NCI-H1105 (cell line): ENCODE measurements at places on chromosomes 1 and 21.

DNA sequence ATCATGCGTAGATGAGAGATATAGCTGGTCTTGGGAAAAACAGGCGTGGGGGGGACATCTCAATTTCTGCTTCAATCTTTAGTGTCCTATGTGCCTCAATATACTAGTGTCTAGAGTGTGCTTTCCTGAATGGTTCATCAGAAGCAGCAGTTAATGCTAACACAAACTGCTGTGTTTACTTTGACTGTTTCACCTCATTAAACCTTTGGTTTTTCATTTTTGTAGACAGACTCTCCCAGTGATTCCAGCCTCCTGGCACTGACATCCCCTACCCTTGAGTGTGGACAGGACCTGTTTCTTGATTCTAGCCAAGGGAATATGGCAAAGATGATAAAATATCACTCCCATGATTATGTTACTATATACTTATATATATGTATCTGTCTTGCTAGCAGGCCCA lies 37.6 kb downstream of the ZYG11A start:
- no peak for DNase-seq

DNA sequence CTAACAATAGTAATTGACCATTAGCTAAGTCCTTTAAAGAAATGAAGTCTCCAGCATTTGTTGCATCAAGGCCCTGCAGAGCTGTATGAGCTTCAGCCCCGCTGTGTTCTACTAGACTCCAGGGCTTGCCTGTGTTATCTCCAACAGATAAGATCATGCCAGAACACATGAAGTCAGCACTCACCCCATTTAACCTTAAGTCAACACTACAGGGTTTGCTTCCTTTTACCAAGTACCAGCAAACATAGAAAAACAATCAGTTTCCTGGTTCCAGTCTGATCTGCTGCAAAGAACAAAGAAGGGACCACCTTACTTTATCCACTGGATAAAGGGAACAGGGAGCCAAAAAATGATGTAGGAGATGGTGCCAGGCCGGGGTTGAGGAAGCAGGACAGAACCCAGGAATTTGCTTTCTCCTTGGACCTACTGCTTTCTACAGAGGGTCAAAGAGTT lies 41.3 kb upstream of the ENAH start:
- no peak for DNase-seq

DNA sequence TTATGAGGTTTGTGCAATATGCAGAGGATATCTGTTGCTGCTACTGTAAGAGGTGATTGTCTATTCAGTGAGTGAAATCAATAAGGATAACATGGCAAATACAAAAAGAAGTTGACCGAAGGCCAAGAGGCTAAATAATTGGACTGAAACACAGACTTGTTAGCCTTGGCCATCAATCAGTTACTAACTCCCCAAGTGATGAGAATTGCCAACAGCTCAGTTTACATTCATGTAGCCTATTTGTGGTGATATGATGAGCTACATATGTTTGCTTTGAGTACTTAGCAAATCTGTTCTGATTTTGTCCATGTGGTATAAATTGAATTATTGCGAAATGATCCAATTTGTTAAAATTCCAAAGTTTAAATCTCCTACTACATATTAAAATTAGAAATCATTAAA lies 68.6 kb upstream of the VAV3 start:
- DNase-seq = no peak

- peak; percentile 81 for DNase-seq
These were observed 12.3 kb upstream of the ADAM30 start for GRCh38 chr1:119908661-119909060.

DNA sequence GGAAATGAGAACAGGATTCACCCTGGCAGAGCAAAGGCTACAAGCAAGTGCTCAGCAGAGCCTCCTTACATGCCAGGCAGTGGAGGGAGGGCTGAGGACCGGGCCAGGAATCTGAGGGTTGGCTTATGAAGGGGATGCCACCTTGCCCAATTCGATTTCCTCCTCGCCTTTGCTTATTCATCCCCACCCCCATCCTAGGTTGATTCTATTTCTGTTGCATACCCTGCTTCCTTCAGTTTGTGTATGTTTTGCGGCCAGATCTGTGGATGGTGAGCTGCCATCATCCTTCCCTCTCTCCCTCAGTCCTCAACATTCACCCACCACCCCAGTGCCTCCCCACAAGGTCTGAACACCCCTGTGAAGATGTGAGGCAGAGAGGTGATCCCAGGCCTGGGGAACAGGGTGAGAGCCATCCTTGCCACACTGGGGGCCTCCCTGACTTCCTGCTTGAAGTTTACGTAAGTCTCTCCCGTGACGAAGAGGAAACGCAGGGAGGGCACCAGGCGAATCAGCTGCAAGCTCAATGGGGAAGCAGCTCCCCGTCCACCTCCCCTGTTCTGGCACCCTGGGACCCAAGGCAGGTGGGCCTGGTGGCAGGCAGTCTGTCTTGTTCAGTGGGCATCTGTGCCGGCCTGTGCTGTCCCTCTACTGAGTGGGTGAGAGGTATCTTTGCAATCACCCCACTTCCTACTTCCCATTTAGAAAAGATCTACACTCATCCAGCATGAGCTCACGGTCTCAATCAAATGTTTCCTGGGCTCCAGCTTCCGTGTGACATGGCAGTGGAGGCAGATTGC lies 50.6 kb upstream of the CNTN2 start:
- no peak for DNase-seq

DNA sequence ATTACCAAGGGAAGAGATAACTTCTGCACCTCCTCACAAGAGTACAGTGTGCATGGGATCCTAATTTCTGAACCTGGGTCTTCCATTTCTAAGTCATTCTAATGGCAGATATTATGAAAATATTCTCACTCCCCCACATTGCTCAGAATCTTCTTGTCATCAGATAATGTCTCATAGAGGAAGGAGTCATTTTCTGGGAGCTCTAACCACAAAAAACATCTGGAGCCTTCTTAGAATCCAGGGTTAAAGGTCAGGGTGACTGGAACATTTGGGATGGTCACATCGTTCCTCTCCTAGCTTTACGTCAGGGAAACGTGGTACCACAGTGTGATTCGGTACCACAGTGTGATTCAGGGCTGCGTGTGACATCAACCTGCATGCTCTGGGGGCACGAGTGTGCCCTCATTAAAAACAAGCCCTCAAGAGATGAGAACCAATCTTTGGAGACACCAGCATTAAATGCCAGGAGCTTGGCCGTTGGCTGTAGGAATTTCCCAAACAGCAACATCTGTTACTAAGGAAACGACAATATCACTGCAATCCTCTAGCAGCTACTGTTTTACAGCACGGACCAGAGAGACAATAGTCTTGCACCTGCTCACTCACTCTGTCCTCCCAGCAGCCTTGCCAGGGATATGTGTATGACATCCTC lies 179.1 kb downstream of the PSMG1 start:
- no peak for DNase-seq

GRCh38 chr1:59879574-59879973 lies 47.0 kb downstream of the CYP2J2 start:
- DNase-seq = no peak

DNA sequence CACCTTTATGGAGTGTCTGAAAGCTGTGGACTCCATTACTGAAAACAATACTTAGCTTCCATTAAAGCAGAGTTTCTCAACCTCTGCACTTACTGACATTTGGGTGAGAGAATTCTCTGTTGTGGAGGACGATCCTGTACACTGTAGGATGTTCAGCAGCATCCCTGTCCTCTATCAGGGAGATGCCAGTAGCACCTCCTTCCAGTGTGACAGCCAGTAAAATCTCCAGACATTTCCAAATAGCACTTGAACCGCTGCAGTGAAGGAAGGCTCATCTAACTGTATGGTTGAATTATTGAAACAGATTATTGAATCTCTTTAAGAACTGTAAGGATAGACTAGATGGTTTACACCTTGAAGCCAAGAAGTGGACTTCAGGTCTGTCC lies 3.1 kb downstream of the PRDM2 start:
- no peak for DNase-seq

- no peak for DNase-seq
These were observed 653 bp downstream of the FNDC10 start for GRCh38 chr1:1599030-1599934.

- no peak for DNase-seq
These were observed 14.9 kb downstream of the SELL start for GRCh38 chr1:169696273-169697100.

GRCh38 chr21:17343055-17343454 lies 169.8 kb upstream of the CXADR start:
- no peak for DNase-seq

GRCh38 chr1:164223378-164223777 lies 335.6 kb upstream of the PBX1 start:
- DNase-seq = peak; percentile 68

DNA sequence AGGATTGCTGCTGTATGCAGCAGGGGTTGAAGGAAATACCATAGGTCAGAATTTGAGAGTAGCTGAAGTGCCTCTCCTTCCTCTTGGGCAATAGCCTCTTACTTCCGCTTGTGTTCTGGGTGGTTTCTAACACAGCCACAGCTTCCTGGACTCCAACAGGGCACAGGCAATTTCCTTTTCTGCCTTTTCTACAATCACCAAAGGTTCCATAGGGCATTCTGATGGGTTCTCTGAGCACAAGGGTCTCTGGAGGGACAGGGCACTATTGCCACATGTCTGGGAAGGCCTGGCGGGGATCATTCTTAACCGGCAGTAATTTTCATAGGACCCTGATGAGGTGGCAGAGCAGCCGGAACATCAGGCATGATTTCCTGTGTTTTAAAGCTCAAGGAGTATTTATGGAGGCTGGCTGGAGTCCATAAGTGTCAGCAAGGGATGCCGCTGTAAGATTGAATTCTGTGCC lies 5.5 kb upstream of the AGTRAP start:
- DNase-seq = no peak

DNA sequence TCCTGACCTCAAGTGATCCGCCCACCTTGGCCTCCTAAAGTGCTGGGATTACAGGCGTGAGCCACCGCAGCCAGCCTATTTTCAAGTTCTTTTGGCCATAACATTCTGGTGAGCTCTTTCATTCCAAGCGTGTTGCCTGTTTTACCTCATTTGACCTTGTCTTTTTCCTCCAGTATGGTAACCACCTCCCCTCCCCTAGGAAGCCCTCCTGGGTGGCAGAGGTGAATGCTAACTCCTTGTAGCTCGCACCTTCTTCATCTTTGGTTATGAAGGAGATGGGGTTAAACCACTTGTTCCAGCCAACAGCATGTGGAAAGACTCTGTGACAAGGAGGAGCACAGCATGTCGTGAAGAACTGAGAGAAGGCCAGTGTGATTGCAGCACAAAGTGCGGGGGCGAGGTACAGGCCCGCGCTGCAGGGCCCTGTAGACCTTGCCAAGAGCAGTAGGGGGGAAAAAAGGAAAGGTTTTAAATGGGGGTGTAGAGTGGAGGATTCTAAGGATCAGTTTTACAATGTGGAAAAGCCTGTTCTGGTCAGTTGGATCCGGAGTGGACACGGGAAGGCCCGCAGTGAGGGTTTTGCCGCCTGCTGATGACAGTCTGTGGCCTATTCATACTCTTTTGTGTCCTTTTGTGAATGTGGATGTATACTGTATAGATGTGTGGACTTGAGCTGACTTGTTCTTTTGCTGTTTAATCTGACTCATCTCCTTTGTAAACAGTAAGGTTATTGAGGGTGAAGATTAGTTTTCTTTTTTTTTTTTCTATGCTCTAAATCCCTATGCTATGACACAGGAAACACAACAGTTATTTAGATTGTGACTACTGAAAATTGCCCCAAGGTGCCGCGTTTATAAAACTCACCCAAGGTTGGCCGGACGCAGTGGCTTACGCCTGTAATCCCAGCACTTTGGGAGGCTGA lies 7.5 kb upstream of the ZNF436 start:
- DNase-seq = no peak

GRCh38 chr1:29892247-29892646 lies 655.9 kb downstream of the PTPRU start:
- no peak for DNase-seq

GRCh38 chr1:30613188-30613587 lies 110.2 kb downstream of the MATN1 start:
- no peak for DNase-seq

- DNase-seq = peak; percentile 20
These were observed 425.5 kb downstream of the KCTD3 start for GRCh38 chr1:215992620-215993019.

DNA sequence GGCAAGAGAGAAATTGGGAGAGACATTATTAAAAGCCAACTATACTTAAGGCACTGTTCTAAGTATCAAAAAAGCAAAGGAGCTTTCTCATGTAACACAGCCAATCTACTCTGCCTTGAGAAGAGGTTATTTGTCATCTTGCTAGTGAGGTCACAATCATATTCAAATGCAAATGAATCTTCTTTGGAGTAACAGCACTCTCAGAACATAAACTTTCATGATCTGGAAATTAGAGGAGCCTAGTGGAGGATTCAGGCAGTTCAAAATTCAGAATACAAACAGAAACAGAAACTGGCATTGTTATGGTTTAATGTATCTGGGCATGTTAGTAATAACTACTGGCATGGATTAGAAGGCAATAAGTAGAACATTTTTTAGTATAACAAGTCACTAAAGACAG lies 57.4 kb downstream of the ARID4B start:
- DNase-seq = no peak
